ENCODE measurements at places on chromosomes 12 and 14.
A peak's percentile ranks its signal among the peaks of the same experiment; 100 is the strongest.

- DNase-seq = no peak
Measured at GRCh38 chr12:54162741-54163140, 26.0 kb downstream of the SMUG1 start.

DNA sequence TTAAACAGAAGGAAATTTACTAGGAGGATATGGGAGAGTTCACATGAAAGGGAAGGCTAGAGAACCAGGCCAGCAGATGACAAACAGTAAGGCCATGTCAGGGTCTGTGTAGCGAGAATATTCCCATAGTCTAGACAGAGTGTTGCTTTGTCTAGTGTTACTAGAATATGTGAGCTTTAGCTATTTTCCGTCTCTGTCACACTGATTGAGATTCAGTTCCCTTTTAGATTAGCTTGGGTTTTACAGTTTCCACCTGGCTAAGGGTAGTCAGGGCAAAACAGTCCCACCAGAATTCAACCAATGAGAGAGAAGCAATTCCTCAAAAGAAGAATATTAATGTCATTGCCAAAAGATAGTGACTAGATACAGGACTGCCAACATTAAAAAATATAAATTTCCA, 82.8 kb upstream of the MDM1 start:
- DNase-seq = no peak

DNA sequence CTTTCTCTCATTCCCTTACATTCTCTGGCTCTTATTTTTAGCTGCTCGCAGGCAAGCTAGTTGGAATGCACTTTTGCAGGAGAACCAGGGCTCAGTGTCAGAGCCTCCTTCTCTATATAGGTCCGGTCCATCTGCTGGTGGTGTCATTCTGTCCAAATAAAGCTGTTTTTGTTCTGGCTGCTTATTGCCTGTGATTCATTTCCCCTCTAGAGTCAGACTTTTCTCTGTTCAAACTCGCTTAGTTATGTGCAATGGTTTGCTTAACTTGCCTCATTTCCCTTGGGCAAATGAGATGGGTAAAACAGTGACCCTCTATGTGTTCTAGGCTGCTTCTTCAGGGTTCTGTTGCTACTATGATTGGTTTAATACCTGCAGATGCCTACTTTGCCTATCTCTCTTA, 2.9 kb downstream of the SMARCD1 start:
- DNase-seq = no peak

DNA sequence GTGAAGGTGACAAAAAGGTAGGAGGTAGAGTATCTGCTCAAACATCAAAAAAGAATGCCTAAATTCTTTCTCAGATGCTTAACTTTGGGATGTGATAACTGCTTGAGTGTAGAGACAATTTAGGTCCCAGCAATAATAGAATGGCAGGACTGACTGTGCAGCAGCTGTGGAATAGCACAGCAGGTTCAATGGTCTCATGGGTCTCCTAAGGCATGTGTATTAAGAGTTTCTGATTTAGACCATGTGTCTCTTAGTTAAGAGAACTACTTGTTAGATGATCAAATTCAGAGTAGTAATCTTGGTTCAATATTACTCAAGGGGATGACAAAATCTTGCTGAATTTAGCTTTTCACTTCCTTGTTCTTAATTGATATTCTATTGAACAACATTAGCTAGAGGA, 72.0 kb downstream of the ALX1 start:
- DNase-seq = no peak

DNA sequence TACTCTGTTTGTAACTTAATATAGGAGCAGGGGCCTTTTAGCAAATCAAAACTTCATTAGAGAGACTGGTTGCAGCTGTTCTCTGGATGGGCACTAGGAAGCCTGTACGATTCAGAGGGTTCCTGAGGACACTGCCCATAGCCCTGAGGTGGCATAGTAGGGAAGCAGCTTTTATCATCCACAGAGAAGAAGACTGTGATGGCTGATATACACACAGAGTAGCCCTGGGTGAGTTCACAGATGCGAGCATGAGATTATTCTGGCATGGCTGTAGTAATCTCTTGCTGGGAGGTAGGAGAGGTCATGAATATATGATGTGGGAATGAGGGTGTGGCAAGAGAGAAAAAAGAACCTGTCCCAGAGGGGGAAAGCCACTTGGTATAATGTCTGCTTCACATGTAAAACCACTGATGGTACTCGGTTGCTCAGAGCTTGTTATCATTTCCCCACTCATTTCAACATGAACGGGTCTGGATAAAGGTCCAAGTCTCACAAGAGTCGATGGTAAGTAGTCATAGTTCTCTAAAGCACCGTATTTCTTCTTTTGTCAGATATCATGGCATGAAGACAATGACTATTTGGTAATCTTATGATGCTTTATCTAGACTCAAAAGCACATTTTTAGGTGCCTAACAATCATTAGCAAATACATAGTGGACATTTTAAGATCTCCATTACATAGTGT, 52.0 kb downstream of the PEBP1 start:
- DNase-seq = no peak

DNA sequence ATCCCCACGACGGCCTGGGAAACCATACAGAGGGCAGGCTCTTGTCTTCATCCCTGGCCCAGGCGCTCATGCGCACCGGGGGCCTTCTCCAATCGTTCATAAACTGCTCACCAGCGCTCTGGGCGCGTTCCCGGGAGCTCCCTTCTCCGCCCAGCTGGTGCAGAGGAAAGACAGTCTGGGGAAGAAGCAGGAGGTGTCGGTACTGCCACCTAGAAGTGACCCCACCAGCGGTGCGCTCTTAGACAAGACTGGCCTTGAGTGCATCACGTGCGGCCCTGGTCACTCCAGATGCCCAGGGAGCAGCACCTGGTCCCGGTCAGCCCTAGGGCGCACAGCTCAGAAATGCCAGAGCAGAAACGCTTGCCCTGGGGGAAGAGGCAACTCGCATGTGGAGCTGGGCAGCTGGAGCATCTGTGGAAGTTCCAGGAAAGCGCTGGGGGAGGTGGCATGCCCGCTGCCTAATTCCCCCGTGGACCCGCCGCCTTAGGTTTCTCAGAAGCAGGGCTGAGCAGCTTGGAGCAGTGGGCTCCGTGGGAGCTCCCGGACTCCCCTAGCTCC, 2.5 kb downstream of the GSC start:
- no peak for DNase-seq

- no peak for DNase-seq
Measured at GRCh38 chr12:60059180-60059579, 463.4 kb downstream of the SLC16A7 start.

DNA sequence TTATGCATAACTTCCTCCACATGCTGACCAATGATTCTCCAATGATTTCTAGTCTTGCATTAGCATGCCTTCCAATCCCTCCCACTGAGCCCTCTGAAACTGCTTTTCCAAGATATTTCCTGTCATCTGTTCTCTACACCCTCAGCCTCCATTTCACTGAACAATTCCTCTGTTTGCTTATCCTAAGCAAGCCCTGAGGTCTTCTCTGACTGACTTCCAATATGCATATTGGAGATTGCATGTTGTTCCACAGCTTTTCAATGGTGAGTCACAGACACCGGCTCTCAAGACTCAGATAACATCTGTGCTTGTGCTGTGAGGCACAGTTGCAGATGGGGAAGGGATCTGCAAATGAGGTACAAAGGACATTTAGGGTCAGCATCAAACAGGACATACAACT, 141.0 kb downstream of the SLC16A7 start:
- DNase-seq = peak; percentile 47

- peak; percentile 55 for DNase-seq
Measured at GRCh38 chr12:124506145-124506831, 61.1 kb downstream of the NCOR2 start.

DNA sequence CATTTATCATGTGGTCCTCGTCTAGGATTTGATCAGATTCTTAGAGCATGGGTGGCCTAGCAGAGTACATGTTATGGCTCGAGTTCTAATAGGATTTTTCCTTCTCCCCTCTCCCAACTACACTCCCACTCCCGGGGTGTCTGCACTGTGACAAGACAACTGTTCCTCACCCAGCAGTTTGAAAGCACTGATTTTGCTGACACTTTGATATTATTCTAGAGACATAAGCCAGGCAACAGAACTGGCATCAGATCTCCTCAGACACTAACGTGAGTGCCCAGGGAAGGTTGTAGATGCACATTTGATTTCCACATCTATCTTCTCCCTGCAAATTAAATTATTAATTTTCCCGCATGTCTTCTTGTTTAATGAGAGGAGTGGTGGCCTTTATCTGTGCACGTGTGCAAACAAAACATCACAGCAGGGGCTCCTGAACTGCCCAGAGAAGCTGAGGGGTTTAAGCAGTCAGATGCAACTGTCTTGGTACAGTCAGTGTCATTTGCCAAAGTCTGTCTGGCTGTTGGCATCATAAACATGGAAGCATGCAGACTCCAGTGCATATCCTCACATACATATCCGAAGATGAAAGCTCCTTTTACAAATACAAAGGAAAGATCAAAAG, 491.8 kb downstream of the NPAS3 start:
- DNase-seq = no peak

- DNase-seq = no peak
Measured at GRCh38 chr14:51139121-51139681, 44.3 kb upstream of the TRIM9 start.

DNA sequence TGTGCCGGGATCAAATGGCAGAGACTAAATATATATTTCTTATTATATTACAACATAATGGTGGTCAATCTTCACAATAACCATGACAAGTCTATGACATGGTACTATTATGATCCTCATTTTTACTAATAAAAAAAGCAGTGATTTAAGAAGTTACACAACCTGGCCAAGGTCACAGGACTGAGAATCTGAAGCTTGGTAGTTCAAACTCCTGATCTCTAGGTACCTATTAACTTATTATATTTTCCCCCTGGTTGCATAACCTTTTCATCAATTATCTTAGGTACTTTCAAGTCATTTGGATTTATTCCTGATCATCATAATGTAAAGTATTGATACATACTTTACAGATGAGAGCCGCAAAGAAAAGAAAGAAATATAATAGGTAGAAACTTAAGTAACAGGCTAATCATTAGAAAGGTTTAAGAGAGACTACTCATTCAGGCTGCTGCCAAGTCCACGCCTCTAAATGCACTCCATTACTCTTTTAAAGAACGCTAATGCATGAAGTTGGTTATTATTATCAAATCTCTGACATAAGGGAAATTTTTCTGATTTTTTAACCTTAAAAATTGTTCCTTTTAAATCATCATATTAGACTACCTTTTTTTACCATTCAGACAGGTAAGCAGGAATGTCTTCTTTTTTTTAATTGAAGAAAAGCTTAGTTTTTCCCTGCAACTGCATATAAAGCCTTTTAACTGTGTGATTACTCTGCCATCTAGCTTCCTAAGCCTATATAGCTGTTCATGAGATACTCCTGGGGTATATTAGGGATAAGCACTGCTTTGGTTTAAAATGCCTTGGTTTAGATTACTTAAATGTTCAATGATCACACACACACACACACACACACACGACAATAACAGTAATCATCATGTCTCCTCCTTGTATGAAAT, 35.6 kb downstream of the RPS29 start:
- DNase-seq = peak; percentile 38

- DNase-seq = peak; percentile 85
Measured at GRCh38 chr14:47619392-47619791, 56.0 kb downstream of the MDGA2 start.

- no peak for DNase-seq
Measured at GRCh38 chr14:38137005-38137404, 70.7 kb upstream of the SSTR1 start.

- DNase-seq = no peak
Measured at GRCh38 chr14:101126731-101127130, 223.2 kb upstream of the RTL1 start.

GRCh38 chr12:101298426-101298825, 18.5 kb downstream of the UTP20 start:
- peak; percentile 7 for DNase-seq

DNA sequence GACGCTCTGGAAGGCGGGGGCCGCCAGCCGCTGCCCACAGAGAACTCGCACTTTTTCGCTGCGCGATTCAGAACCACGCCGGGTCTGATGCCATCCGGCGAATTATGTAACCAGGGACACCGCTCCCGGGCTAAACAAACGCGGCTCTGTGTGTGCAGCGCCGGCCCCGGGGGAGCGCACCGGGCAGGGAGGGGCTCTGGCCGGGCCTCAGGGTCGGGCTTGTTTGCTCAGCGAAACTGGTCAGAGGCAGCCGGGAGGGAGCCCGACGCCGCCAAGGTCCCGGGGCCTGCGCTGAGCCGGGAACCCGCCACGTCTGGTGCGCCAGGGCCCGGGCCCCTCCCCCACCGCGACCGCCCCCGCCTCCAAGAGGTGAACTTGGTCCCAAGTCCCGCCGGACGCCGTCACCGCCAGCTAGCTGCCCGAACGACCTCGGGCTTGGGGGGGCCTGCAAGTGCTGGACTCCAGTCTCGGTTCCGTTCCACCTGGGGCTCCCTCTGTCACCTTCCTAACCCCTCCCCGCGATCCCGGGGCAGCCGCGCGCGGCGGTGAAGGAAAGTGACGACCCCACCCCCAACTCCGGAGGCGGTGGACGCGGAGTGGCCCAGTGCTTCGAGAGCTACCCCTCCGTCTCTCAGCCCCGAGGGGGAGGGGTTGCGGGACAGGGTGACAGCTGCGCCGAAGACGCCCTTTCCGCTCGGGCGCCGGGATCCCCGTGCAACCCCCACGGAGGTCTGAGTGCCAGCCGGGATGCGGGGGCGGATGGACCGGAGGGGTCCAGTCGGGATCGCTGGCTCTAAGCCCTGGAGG, 848 bp downstream of the CTDSP2 start:
- peak; percentile 53 for DNase-seq

- no peak for DNase-seq
Measured at GRCh38 chr14:68633131-68633991, 159.5 kb downstream of the ZFP36L1 start.

DNA sequence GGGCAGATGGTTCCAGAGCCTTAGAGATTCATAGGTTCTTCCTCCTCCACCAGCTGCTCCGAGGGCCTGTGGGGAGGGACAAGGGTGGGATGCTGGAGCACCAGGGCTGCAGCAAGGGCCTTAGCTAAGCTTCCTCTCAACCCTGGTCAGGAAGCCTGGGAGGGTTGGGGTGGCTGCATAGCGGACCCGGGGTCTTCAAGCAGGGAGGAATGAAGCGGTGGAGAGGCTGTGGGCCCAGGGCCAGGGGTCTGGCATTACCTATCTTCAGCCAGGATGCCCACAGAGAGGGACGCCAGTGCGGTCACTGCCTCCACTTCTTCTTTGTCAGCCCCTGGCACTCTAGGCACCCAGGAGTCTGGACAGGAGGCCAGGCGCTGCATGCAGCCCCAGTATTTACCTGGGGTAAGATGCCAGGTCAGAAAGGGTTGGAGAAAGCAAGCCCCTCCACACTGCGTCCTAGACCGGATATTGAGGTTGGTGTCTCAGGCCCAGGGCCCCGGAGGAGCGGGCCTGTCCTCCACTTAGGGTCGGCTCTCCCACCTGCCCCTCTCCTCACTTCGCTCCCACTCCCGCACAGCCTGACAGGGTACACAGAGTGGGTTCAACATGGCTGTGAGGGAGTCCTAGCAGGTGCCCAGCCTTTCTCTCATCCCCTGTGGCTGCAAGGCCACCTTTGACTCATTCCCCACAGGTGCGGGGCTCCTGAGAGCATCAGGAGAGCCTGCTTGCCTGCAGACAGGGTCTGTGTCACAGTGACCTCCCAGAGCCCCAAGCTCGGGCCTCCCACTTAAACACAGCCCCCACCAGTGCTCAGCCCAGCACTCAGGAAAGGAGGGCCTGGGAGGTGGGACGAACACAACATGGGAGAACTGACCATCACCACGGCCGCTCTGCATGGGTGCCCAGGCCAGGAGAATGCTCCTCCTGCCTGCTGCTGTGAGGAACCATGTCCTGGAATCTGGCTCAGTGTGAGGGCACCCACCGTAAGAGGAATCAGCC, 11.1 kb downstream of the SLC48A1 start:
- DNase-seq = no peak

GRCh38 chr12:112815589-112816321, 24.2 kb downstream of the RPH3A start:
- DNase-seq = no peak

Measured in NCI-H226 (cell line).